ENCODE measurements at places on chromosomes 7 and 10. TPM values are rescaled to one million over a fixed set of nuclear protein-coding genes. Genes with fewer than 3 reads are reported as not detected.

FKBP6 gene
- not detected for total RNA-seq

INHBA gene
- 0.21 TPM for total RNA-seq

FKBP9 gene
- 109 TPM for total RNA-seq

ZDHHC6 gene
- 30.0 TPM for total RNA-seq

CPA5 gene
- not detected for total RNA-seq

SLC13A1 gene
- total RNA-seq: not detected

TUBAL3 gene
- 0.24 TPM for total RNA-seq

LRRC18 gene
- not detected for total RNA-seq

MYH16 gene
- total RNA-seq: 0.25 TPM

VGF gene
- 20.3 TPM for total RNA-seq

ZSCAN25 gene
- 8.6 TPM for total RNA-seq

PNLIPRP3 gene
- 0.04 TPM for total RNA-seq

YAE1 gene
- 18.2 TPM for total RNA-seq

Data from A549 treated with dexamethasone at 1 μM for 4 hours (cell line).